Ecto neural progenitor cell (in vitro differentiated cells): ENCODE measurements at places on chromosomes 1 and 21.

DNA sequence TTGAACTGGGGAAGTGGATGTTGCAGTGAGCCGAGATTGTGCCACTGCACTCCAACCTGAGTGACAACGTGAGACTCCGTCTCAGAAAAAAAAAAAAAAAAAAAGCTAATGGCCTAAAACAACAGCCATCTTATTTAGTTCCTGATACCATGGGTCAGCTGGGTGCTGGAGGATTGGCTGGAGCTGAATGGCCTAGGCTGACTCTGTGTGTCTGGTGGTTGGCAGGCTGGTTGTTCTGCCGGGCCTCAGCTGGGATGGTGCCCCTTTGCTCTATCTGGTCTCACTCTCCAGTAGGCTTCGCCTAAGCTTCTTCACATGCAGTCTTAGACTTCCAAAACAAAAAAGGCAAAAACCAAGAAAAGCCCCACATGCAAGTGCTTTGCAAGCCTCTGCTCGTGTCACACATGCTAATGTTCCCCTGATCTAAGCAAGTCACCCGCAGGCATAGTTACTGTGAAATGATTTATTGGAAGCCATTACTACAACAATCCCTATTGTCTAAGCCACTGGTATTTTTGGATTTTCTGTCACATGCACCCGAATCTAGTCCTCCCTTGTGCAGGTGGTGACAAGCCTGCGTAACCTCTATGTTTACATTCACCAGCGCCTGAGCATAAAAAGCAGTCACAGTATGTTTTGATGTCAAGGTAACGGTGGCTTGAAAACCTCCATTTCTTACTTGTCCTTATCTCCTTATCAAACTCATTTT lies 39.6 kb upstream of the KANK4 start:
- DNase-seq = no peak

DNA sequence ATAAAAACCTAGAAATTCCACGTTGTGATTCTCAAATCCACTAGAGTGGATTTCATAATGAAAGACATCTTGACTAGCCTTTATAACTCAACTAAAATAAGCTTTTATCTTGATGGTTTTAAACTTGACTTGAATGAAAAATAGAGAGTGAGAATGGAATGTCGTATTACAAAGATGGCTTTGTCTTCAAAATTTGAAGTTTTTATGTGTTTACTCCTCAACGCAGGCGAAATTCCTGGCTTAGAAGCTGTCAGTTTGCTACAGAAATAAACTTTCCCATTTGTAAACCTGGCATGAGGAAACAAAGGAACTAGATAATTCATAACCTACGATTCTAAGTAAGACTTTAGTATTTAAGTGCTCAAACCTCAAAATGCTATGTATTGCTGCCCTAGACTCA lies 90.0 kb upstream of the KRTAP19-8 start:
- no peak for DNase-seq

DNA sequence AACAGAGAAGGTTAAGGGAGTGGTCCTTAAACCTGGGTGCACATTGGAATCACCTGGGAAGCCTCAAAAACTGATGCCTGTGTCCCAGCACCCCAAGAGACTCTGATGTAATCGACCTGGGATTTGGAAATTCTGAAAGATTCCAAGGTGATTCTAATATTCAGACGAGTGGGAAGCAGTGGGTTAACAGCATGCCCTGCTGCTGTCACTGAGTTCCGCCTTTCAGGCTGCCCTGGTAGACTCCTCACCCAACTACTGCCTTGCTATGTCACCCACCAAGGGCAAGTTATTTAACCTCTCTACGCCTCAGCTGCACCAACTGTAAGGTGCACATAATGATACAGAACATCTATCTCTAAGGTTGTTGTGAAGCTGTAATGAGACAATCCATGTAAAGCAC lies 59.2 kb downstream of the CD34 start:
- no peak for DNase-seq

- no peak for DNase-seq
Measured at GRCh38 chr1:12144236-12144635, 22.6 kb upstream of the TNFRSF1B start.

GRCh38 chr1:63691701-63692425 lies 82.0 kb upstream of the ROR1 start:
- no peak for DNase-seq

- no peak for DNase-seq
Measured at GRCh38 chr21:27240839-27241238, 274.0 kb upstream of the ADAMTS5 start.
